ENCODE measurements at places on chromosomes 11 and 22.
A peak's percentile ranks its signal among the peaks of the same experiment; 100 is the strongest.

DNA sequence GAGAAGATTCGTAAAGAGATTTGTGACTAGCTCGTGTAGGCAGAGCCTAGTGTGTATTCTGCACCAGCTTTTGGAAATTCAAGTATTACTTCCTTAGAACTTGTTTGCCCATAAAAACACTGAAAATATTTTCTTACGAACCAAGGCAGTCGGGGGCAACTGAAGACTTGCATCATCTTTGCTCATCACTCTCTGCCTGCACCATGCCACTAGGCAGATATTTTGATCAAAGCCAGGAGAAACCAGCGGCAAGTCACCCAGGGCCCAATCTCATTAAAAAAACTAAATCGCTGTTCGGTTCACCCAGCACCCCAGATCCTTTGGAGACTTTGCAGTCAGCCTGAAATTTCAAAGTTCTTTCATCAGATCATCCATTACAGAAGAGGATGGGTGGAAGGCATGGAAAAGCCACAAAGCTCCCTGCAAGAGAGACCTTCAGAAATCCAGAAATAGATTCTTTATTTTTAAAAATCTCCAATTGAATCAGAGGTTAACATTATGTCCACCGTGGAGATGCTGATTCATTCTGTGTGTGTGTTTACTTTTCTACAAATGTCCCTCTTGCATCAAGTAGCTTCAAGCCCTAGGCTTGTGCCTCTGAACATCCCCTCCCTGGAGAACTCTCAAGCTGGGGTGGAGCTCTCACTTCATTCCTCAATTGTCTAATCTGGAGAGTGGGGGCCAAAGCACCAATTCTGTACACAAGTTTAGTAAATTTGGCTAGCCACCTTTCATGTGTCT, 78.4 kb downstream of the ETS1 start:
- no peak for DNase-seq

- DNase-seq, result no peak
Measured at GRCh38 chr11:31414338-31414737, 44.7 kb downstream of the DNAJC24 start.

- DNase-seq, result no peak
Measured at GRCh38 chr22:26485806-26486390, 2.2 kb downstream of the SRRD start.

GRCh38 chr22:26404851-26405421, 24.1 kb upstream of the ASPHD2 start:
- no peak for DNase-seq

DNA sequence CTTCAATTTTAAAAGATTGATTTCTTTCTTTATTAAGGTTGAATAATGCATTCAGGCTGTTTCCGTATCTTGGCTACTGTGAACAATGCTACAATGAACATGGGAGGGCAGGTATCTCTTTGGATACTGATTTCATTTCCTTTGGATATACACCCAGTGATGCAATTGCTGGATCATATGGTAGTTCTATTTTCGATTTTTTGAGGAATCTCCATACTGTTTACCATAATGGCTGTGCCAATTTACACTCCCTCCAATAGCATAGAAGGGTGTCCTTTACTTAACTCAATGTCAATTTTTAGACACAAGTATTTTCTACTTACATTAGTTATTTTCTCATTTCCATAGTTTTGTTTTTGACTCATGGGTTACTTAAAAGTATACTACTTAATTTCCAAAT, 8.0 kb downstream of the RTCB start:
- no peak for DNase-seq

DNA sequence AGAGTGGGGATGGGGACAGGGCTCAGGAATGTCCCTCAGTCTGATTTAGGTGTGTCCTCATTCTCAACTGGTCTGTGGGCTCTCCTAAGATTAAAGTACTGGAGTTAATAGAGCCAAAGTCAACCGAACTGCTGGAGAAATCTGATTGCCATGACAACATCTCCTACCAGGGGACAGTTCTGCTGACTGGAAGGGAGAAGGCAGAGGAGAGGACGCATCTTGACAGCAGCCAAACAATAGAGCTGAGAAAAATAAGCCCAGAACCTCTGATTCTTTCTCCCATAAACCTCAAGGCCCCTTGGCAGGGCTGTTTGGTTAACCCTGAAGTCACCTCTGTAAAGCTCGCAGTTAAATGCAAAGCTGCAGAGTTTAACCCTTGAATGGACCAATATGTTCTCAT, 2.8 kb downstream of the KCTD14 start:
- no peak for DNase-seq

GRCh38 chr22:48829908-48830307, 997.8 kb downstream of the BRD1 start:
- no peak for DNase-seq

DNA sequence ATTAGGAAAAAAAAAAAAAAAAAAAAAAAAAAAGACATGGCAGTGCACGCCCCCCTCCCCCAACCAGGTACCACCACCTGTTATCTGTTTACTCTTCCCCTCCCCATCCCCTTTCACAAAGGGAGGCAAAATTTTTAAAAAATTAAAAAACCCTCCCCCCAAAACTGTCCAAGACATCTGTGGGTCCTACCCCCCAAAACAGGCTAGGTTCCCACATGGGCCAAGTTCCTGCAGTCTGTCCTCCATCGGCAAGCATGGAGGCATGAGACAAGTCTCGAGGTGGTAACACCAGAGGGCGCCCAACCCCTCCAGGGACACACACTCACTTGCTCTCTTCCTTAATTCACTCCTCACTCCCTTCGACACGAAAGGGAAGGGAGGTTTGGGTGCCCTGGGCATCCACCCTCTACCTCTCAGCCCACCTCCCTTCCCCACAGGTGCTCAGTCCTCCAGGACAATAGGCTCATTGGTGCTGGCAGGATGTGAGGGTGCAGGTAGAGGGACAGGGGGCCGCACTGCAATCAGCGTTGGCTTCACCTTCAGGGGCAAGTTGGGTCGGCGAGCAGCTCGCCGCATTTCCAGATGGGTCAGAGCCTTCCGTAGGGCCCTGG, 2.2 kb upstream of the TUT1 start:
- DNase-seq, result peak; percentile 74

DNA sequence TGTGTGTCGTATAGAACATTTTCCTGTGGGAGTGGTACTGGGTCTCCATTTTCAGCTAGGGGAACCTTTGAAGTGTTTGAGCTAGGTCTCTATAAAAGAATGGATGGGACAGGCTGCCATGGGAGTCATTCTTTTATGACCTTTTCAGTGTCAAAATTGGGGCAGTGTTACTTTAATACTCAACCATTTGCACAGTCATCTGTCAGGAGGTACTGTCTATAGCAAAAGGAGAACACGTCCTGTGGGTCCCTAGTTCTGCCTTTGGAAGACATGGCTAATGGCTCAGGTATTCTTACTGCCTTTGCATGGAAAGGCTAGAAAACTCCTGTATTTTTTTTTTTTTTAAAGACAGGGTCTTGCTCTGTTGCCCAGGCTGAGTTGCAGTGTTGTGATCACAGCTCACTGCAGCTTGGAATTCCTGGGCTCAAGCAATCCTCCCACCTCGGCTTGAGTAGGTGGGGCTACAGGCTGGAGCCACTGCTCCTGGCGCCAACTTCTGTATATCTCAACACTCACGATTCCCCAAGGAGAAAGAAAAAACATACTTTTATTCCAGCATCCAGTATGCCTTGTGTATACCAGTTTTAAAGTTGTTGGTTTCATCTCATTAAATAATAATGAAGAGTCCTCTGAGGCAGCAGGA, 2.1 kb upstream of the ATF4 start:
- no peak for DNase-seq

DNA sequence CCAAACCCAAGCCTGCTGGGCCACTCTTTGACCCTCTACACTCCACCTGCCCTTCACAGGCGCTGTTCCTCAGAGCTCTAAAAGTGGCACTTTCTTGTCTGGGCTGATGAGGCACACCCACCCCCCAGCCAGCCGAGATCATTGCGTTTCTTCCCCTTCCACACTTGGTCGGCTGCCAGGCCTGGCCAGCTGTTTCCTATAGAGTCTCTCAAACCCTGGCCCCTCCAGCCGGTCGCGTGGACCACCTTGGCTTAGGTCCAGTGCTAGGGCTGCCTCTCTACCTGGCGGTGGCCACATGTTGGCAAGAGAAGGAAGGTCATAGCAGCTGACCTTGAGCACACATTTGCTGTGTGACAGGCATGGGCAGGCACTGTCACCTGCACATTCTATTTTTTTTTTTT, 60.6 kb downstream of the PPP6R2 start:
- DNase-seq, result no peak

GRCh38 chr11:16403448-16403803, 47.1 kb upstream of the SOX6 start:
- no peak for DNase-seq

GRCh38 chr22:46858181-46858771, 95.8 kb downstream of the TBC1D22A start:
- no peak for DNase-seq

GRCh38 chr22:43829904-43830851, 18.1 kb upstream of the EFCAB6 start:
- DNase-seq, result no peak

DNA sequence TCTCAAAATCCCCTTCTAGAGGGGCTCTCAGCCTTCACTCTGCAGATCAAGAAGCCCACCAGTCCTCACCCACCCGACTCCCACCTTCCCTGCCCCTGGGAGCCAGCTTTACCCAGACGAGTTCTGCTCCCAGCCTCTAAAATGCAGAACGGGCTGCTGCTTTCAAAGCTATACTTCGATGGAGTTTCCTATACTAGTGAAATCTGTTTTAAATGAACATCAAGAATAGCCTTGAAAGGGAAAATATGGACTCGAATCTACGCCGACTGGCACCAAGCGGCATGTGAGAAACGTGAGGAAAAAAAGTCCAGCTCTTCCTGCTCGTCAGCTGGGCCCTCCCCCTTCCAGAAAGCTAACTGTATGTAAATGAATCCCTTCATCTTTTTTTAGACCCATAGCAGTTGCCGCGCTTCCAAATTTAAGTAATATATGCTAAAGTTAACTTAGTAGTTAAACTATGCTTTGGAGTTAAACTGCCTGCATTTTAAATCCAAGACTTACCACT, 211.7 kb downstream of the NTM start:
- DNase-seq, result no peak

GRCh38 chr11:115069599-115069998, 391.3 kb downstream of the NXPE2 start:
- no peak for DNase-seq

DNA sequence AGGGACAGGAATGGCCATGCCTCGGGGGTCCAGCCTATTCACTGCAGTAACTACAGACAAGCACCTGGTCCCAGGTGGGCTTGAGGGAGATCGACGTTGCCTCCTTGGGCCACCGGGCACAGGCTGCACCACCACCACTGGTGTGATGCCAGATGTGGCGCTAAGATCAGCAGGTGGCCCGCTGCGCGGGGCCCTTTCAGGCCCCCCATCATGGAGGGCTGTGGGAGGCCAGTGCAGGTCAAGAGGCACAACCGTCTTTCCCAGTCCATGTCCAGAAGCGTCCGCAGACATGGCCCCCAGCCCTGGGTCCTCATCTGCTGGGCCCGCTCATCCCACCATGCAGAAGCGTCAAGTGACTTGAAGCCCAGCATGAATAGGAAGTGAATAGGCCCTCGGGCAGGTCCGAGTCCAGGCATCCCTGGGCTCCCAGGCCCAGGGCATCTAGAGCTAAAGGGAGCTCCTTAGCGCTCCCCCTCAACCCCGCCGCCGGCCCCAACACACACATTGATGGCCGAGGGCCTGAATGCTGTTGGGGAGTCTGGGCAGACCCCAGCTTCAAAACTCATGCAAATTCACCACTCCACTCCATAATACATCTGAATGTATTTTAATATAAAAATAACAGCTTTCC, 18.3 kb downstream of the FADS3 start:
- DNase-seq, result no peak

- DNase-seq, result no peak
Measured at GRCh38 chr11:20861322-20861721, 191.9 kb downstream of the NELL1 start.

DNA sequence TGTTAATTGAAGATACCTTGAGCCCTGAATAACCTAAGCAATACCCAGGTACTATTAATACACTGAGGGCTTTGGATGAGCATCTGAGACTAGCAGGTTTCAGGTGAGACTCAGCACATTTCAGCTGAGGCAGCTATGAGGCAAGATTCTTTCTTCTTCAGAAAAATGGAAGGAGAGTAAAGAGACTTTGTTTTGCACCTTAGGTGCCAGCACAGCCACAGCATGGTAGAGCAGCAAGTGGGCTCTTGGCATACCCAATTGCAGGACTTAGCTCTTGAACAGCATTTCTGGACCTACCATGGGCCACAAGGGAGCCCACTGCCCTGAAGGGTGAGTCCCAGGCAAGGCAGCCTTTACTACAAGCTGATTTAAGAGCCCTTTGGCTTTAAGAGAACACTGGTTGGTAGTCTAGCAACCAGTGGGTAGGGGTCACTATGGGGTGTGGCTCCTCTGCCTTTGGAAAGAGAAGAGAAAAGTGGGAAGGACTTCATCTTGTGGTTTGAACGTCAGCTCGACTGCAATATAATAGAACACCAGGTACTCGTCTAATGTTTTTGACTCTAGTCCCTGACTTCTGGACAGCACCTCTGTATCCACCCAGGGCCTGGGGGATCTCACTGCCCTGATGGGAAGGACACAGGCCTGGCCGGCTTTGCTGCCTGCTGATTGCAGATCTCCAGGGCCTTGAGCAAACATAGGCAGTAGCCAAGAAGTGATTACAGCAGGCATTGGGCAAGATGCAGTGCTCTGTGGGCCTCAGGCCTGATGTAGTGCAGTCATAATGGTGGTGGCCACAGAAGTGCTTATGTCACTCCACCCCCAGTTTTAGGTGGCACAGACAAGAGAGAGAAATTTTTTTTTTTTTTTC, 73.3 kb downstream of the GLYATL1 start:
- no peak for DNase-seq

DNA sequence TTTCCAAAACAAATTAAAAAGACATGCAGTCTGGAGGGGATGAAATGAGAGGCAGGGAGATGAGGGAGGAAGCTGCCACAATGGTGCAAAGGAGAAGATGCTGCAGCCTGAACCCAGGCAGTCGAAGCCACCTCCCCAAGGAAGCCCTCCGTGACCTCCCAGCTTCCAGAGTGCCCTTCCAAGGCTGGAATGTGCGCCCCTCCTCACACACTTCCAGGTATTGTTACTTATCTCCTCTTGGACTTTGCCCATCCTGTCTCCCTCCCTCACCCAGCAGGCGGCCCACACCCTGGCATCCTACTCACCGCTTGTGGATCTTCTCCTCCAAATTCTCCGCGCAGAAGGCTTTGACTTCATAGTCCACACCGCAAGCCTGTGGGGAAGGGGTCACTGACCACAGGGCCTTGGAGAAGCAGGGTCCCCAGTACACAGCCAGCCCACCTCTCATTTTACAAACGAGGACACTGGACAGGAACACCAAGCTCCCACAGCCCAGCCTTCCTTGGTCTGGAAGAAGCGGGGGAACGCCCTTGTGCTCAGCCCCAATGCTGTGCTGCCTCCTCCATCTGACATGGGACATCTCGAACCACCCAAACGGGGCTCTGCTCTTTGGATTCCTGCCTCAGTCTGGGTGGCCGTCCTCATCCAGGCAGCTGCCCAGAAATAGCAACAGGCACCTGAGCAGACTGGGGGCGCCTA, 40.3 kb downstream of the TPBGL start:
- no peak for DNase-seq
